ENCODE measurements at places on chromosomes 6 and 20. TPM values are rescaled to one million over a fixed set of nuclear protein-coding genes. Genes with fewer than 3 reads are reported as not detected.

- no peak for DNase-seq
These were observed 94.3 kb downstream of the CDC5L start for GRCh38 chr6:44481760-44482159.

The RIMS1 gene
- total RNA-seq = 0.18 TPM

DNA sequence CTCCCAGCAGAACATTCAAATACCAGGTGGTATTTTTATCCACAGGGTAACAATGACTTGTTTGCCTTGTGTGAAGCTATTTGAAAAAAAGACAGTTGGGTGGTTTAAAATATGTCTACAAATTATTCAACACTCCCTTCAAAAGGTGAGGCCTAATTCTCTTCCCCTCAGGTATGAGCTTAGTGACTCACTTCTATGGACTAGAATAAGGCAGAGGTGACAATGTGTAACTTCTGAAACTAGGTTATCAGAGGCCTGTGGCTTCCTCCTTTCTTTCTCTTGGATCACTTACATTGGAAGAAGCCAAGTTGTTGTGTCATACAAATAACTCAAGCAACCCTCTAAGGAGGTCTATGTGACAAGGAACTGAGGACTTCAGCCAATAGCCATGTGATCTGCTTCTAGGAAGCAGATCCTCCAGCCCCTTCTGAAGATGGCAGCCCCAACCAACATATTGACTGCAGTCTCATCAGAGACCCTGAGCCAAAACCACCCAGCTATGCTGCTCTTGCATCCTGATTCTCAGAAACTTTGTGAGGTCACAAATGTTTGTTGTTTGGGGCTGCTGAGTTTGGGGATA lies 102.6 kb downstream of the SNAP25 start:
- no peak for DNase-seq

DNA sequence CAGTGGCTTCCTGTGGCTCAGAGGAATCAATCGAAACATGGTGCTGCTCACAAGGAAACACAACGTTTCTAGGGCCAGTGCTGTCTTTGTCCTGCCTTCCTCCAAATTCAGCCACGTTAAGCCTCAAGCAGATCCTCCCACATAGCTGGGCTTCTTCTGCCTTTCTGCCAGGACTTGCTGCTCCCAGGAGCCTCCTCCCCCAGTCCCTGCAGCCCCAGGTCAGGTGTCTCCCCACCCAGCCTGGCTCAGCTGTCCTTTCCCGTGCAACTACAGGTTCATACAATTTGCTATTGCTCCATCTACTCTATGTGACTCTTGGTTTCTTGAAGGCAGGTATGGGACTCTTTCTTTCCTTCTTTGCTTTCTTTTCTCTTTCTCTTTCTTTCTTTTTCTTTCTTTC lies 215.3 kb upstream of the RNF24 start:
- DNase-seq = no peak

- no peak for DNase-seq
These were observed 39.0 kb downstream of the BCKDHB start for GRCh38 chr6:80145509-80145908.

DNA sequence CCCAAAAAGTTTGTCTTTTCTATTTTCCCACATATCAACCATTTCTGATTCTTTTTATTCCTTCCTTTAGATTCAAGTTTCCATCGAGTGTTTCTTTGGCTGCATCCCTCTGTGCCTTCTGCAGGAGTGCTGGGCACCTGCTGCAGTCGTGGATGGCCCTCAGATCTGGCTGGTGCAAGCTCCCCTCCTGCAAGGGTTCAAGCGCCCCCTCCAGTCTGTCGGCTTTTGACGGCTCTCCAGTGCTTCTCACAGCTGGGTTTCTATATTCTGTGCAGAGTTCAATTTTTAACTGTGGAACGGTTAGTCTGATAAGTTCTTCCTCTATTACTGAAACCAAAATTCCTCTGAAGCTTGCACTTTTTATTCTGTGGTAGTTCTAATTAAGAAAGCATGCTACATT lies 132.1 kb downstream of the HUS1B start:
- no peak for DNase-seq

GRCh38 chr20:37759761-37760209 lies 66.0 kb downstream of the CTNNBL1 start:
- DNase-seq = no peak

- DNase-seq = no peak
These were observed 144.3 kb upstream of the ZNF184 start for GRCh38 chr6:27617046-27617687.

The DUSP15 gene
- 23.6 TPM for total RNA-seq

DNA sequence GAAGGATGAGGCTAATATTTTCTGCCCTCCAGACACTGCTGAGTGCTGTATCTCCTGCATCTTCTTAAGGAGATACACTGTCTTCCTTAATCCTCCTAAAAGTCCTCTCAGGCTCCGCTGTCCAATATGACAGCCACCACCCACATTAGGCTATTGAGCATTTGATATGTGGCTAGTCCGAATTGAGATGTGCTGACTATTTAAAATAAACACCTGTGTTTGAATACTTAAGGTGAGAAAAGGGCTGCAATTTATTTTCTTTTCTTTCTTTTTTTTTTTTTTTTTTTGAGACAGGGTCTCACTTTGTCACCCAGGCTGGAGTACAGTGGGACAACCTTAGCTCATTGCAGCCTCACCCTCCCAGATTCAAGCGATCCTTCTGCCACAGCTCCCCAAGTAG lies 3.1 kb upstream of the RGL2 start:
- no peak for DNase-seq

DNA sequence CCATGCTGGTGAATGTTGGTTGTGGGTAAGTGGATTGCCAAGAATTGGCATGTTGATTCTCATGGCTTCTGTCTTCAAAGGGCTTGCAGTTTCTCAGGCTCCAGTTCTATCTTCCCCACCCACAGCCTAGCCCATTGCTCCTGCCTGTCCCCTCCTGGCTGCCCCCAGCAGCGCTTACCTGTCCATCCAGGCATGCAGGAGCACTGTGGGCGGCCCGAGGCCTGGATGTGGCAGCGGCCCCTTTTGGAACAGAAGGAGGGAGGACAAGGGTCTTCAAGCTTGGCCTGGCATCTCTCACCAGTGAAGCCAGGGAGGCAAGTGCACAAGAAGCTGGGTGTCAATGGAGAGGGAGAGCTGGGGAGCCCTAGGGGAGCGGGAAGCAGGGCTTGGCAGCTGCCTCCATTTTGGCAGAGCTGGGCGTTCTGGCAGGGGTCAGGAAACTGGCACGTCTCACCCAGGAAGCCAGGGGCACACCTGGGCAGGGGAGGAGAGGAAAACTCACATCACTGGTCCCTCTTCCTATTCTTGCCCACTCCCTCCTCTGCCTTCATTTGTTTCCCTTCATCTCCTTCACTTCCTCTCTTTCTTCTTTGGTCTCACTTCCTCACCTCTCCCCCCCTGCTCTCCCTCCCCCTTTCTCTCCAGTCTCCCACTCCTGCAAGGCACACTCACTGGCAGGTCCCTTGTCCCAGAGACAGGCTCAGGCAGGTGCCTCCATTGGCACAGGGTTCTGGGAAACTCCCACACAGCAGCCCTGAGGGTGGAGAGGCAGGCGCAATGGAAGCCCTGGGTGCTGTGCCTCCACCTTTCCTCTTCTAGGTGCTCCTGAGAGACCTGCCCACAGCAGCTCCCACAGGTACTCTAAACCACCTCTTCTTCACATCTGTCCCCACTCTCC lies 1.3 kb downstream of the NOTCH4 start:
- DNase-seq = no peak

- DNase-seq = no peak
These were observed 882.0 kb downstream of the TFAP2A start for GRCh38 chr6:9532621-9533557.

GRCh38 chr20:62778601-62779416 lies 17.5 kb upstream of the MRGBP start:
- DNase-seq = no peak

GRCh38 chr6:169828176-169828575 lies 76.8 kb downstream of the ERMARD start:
- no peak for DNase-seq

GRCh38 chr20:47638851-47639250 lies 137.2 kb downstream of the NCOA3 start:
- no peak for DNase-seq

GRCh38 chr6:105646391-105646867 lies 243.5 kb upstream of the PREP start:
- no peak for DNase-seq

All from Panc1 (cell line).